ENCODE measurements at places on chromosomes 6 and 20.

GRCh38 chr20:18403269-18403668 lies 63.6 kb downstream of the DZANK1 start:
- no peak for DNase-seq

DNA sequence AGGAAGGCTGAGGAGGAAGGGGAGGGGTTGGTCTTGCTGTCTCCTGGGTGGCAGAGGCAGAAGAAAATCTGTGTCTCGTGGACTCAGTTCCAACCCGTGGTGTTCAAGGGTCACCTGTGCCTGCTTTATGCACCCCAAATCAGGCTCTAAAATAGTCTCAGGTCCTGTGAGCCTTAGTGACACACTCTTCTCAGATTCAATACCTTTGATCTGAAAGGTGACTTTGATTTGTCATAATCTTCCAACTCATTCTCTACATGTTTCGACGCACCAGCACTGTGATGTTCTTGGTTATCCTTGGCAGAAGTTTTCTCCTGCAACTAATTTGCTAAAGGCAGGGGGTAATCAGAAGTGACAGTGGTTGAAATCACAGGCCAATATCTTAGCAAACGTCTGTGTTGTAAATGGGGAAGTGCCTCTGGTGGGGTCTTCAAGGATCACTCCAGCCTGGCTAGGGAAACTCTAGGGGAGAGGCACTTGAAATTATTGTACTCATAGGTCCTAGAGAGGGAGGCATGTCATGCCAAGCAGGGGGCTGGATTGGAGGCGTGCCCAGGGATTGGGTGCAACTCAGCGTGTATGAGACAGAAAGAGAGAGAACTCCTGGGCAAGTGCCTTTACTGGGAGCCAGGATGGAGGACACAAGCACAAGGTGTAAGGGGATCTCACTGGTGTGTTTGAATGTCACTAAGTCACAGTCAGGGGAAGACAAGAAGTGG lies 19.0 kb upstream of the PRND start:
- no peak for DNase-seq

- no peak for DNase-seq
Observed at GRCh38 chr6:38191418-38191817, 371.9 kb downstream of the ZFAND3 start.

DNA sequence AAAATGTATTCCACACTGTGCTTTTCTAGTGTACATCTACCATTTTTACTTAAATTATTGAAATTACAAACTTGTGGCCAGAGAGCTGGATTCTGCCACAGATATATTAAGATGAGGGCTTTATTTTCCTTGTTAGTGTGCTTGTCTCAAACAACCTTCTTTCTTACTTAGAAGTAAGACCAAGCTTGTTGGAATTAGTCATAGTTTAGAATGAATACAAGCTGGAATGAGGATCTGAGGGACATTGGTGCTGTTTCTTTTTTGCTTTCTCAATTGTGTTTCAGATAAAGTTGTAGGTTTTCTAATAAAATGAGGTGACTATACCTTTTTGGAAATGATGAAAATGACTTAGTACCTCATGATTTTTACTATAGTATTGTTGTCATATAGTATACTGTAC lies 40.3 kb downstream of the UBR2 start:
- DNase-seq = no peak

- no peak for DNase-seq
Observed at GRCh38 chr6:95243053-95243452, 334.3 kb upstream of the MANEA start.

DNA sequence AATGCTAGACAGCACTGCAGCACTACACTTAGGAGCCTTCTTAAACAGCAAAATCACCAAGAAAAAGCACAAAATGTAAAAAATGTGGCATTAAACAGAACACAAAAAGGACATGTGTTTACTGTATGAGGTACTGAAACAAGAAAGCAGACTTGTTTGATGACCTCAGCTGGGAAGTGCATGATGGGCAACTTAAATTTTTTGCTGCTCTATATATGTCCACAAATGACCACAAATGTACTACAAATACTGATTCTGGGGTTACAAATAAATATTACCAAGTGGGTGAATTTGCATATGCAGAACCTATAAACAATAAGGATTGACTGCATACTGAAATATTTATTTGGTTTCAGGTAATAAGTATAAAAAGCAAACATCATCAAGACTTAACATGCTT lies 13.1 kb downstream of the RAB23 start:
- DNase-seq = no peak

- no peak for DNase-seq
Observed at GRCh38 chr6:152293404-152293803, 343.8 kb downstream of the SYNE1 start.

DNA sequence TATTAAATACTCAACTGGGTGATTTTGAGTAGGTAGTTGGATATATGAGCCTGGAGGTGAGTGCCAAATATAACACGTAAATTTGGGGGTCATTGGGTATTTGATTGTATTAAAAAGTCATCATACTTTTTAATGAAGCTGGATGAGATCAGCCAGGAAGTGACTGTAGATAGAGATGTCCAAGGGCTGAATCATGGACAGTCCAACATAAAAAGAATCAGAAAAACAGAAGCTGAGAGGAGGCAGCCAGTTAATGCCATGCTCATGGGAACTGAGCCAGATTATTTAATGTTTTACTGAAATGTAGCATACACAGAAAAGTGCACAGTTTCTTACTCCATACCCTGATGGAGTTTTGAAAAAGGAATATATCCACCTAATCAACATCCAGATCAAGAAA lies 435.5 kb upstream of the PLCB4 start:
- DNase-seq = no peak

GRCh38 chr20:64205611-64206026 lies 41.4 kb downstream of the MYT1 start:
- DNase-seq = no peak

DNA sequence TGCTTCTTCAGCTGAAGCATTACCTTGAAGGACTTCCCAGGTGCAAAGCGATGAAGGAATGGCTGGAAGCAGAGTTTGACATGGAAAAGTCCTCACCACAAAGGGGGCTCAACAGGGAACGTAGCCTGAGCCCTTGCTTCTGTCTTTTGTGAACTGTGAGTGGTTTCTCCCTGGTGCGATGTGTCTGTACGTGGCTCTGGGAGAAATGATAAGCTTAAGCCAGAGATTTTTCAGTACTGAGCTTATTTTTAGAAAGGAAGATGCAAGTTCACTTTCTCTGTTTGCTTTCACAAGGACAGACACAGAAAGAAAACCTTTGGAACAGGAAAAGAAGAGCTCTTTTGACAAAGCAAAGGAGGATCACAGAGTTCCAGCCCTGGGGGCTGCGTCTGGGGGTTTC lies 79.4 kb downstream of the DACT2 start:
- no peak for DNase-seq

- DNase-seq = no peak
Observed at GRCh38 chr20:33837096-33837830, 26.1 kb downstream of the CHMP4B start.

- no peak for DNase-seq
Observed at GRCh38 chr6:160837146-160837545, 135.1 kb downstream of the PLG start.

GRCh38 chr6:12238219-12238618 lies 51.9 kb upstream of the EDN1 start:
- no peak for DNase-seq

DNA sequence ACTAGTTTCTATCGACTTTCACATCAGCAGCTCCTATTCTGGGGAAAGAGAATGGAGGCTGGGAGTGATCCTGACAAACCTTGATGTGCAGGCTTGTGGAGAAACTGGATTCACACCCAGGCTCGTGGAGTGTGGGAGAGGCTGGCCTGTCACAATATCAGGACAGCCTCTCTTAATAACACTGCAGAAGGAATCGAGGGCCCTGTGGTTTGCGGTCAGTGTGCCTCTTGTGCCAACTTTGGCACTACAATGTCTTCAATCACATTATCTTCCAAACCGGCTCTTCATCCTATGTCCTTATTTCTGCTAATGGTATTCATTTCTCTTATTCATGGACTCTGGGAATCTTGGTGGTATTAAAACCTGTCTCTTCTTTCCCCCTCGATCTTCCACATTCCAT lies 92.7 kb downstream of the PRL start:
- no peak for DNase-seq

- no peak for DNase-seq
Observed at GRCh38 chr6:106751501-106752252, 122.3 kb downstream of the QRSL1 start.

DNA sequence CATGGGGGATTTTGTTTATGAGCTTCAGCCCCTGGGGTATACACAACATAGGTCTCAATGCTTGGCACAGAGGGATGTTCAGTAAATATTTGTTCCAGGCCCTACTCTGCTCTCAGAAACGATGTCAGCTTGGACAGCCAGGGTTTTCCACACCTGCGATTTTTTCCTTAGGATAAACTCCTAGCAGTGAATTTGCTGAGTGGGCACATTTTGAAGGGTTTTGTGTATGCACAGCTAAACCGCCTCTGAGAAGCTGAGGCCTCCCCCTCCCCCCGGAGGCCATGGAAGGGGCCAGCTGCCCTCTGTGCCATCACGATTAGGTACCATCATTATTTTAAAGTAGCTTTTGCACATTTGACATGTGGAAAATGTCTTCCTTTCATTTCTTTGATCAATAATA lies 199.5 kb downstream of the TAF4 start:
- DNase-seq = no peak

- DNase-seq = no peak
Observed at GRCh38 chr20:63284083-63284440, 8.9 kb upstream of the COL20A1 start.

GRCh38 chr20:33351696-33352095 lies 49.6 kb downstream of the CDK5RAP1 start:
- DNase-seq = no peak

DNA sequence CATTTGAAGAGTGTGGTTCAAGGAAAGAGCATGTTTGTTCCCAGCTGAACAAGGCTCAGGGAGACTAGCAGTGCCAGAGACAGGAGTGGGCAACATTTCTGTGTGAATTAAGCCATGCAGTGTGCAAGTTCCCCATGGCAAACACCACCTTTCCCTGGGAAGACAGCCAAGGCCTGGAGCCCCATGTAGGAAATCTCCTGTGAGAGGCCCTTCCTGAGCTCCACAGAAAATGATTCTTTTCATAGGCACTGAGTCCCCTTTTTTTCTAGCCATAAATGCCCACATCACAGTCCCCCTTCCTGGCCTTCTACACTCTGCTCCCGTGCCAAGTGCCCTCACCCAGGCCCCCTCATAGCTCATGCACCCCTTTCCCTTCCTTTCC lies 11.8 kb upstream of the TRAM2 start:
- no peak for DNase-seq

DNA sequence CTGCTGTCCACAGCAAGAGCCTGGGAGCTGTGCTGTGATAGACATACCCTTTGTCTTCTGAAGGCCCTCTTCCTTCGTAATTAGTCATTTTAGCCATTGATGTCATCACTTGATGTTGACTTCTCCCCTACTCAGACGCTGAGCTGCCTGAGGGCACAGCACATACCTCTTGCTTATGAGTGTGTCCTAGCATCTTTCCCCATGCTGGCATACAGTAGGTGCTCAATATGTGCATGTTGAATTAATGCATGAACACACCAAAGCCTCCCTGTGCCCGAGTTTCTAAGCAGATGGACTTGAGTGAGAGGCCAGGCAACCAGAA lies 35.8 kb upstream of the FAM83D start:
- no peak for DNase-seq

Measured in stimulated activated CD4-positive, alpha-beta T cell treated with anti-CD3 and anti-CD28 coated beads, Interleukin-1b, Interleukin-23, amount 100 ng/mL, for 24 hours (primary cell).